ENCODE measurements at places on chromosomes 6 and 20.

GRCh38 chr6:111361648-111362047 lies 121.4 kb downstream of the REV3L start:
- DNase-seq = peak; percentile 13

- DNase-seq = no peak
These were observed 93.4 kb upstream of the PTPRT start for GRCh38 chr20:43283126-43283525.

DNA sequence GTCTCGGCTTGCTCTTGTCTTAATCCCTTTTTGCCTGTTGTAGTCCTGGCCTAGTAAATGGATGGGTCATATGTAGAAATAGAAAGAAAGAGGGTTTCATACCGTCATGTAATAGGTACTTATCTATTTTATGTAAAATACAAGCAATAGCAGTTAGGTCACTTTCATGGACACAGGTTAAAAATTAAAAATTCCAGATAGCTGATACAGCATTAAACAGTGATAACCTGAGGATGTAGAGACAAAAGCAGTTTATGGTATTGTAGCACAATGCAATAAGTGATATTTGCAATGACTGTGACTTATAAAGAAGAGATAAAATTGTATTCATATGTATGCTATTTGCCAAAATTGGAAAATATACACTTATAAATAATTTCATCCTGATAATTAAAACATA lies 96.9 kb downstream of the CCDC170 start:
- DNase-seq = no peak

DNA sequence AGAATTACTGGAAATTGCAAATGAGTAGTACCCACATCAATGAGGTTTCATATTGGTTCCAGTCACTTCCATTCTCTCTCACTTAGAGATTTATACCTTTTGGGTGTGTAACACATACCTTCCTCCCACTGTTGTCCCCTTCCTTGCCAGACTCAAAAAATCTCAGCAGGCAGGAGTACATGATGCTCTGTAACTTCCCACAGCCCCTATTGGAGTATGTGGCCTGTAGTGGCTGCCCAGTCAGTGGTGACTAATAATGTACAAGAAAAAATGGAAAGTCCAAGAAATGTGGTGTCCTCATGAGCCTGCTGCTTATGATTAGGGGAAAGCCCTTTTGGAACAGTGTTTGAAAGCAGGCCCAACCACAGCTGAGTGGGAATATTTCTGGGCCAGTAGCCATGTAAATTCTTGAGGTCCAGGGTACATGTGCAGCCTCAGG lies 312.0 kb downstream of the ZFAND3 start:
- DNase-seq = no peak

GRCh38 chr6:11329726-11330412 lies 97.4 kb upstream of the NEDD9 start:
- no peak for DNase-seq
